ENCODE measurements at places on chromosomes 13 and 19.

GRCh38 chr19:50658441-50659317 lies 9.4 kb downstream of the C19orf81 start:
- peak; percentile 63 for DNase-seq

DNA sequence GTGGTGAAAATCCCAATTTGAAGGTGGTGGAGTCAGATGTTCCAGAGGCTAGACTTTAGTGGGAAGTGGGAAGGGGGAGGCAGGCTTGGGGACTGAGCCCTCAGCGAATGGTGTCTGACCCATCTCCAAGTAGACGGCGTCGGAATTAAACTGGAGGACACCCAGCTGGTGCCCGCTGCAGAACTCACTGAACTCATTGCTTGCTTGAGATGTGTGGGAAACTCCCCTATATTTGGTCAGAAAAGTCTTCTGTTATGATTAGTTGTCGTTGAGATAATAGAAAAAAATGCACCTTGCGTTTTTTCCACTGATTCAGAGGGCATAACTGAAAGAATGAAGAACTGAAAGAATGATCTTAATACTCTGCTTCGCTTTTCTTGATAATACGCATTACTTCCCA lies 871 bp upstream of the ZNF583 start:
- peak; percentile 7 for DNase-seq

GRCh38 chr19:20616071-20616470 lies 45.3 kb downstream of the ZNF626 start:
- DNase-seq = no peak

- no peak for DNase-seq
Observed at GRCh38 chr19:49513746-49514118, 1.3 kb downstream of the FCGRT start.

DNA sequence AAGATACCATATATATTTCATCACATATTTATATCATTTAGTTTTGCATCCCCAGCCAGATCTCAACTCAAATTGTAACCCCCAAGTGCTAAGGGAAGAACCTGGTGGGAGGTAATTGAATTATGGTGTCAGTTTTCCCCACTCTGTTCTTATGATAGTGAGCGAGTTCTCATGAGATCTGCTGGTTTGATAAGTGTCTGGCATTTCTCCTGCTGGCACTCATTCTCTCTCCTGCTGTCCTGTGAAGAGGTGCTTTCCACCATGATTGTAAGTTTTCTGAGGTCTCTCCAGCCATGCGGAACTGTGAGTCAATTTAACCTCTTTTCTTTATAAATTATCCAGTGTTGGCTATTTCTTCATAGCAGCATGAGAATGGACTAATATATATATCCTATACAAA lies 462.5 kb upstream of the SLITRK5 start:
- DNase-seq = no peak

- no peak for DNase-seq
Observed at GRCh38 chr13:93561576-93562225, 335.1 kb downstream of the GPC6 start.

DNA sequence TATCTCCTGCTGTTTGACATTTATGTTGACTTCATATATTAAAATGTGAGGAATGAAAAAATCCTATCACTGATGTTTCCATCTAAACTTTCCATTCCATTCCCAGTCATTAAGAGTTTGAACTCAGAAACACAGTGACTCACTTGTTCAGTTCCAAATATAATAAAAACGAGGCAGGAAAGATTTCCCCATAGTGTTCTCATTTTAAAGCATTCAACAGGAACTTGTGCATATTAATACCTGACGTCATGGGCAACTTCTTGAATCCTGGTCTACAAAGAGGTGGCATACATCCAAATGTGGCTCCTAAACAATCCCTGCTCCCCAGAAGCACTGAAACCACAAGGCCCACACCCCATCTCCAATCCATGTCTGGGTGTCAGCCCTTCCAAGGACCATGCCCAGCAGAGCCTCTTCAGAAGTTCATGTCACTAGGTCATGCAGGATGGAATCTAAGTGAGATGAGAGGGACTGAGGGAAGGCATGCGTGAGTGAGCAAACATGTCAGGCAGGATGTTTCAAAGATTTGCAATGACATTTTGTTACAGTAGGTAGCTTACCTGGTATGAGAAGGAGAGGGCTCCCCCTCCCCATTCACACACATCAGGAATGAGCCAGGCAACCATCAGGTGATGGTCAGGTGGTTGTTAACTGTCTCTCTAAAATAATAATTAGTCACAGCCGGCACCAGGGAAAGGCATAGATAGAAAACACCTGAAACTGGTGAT lies 9.4 kb upstream of the ERVV-2 start:
- no peak for DNase-seq

DNA sequence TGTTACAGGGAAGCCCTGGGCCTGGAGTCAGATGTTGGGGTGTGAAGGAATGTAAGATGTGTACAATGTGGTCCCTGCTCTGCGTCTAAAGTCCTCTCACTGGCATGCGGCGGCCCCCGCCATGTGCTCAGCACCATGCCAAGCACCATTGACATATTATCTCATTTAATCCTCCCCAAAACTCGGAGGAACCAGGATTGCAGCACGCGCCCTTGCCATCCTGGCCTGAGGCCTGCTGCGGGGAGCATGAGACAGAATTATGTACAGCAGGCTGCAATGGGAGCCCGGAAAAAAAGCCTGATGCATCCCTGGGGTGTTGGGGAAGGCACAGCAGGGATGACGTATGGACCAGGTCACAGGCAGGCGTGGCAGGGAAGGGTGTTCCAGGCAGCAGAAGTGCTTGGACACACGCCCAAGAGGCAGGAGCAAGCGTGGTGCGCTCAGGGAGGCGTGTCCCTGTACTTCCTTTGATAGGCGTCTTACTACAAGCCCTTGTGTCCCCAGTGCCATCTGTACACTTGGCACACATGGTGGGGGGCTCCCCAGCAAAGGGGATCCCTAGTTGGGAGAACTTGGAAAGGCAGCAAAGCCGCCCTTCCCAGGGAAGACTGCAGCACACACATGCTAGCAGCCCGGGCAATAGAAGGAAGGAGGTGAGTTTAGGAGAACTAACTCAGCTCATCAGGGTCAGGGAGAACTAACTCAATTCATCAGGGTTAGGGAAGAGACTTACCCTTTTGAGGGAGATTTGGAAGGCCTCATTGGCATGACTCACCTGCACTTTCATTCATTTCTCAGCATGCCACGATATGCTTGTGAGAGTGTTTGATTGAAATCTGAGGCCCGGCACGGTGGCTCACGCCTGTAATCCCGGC lies 3.4 kb downstream of the EVI5L start:
- DNase-seq = no peak

- no peak for DNase-seq
Observed at GRCh38 chr13:28557725-28558520, 63.0 kb upstream of the FLT1 start.

GRCh38 chr19:36160821-36161596 lies 8.8 kb upstream of the COX7A1 start:
- DNase-seq = no peak

DNA sequence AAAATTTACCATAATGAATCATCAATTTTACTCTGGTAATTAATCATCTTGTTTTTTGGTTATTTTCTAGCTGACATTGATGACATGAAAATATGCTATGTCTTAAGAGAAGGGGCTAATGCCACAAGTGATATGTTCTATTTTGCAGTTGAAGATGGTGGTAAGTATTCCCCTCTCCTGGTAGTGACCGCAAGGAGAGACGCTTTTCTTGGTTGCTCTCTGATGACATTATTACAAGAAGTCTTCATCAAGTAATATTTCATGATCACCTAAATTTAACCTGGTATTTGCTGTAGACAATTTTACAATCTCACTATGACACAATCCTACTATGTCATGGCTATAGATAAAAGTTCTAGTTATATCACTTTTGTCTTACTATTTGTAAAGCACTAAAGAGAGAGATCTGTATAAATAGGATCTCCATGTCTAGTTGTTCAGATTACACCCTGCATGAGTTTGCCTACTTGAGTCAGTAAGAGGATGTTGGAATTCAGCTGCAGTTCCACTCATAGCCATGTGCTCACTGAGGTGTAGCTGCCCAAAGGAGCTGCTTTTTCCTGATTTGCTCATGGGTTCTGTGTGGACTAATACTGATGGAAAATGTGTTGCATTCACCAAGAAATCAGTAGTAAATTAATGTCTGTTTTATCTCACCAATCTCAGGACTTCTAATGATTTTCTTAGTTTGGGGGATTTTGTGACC lies 10.9 kb downstream of the FREM2 start:
- DNase-seq = no peak

DNA sequence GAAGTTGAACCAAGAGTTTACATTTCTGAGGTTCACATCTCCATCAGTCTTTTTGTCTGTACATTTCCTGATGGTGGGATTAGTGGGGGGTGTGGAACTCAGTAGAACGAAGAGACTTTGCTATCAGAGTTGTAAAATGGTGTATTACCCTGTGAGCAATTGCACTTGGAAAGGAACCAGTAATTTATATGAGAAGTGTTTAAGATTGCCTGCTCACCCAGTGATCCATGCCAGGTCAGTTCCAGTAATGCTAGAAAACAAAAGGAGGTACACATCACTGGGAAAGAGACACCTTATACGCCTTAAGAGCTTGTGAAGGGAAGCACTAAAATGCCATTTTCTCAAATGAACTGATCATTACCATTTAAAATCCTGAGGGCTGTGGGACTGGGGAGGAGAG lies 7.5 kb upstream of the DACH1 start:
- no peak for DNase-seq

DNA sequence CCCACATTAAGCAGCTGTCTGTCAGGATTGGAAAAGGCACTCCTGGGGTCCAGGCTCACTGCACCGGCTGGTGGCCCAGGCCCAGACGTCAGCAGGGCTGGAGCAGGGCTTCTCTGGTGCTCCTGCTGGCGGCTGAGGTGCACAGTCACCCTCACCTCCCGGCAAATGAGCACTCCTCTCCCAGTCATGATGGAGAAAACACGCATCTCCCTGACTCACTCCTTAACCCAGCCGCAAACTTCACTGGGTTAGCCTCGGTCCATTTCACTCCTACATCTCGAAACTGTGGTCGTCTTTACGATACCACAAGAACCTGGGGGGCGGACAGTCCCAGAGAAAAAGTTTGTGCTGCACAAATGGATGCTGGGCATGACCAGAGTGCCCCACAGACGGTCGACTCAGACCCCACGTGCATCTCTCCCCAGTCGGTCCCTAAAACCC lies 3.3 kb upstream of the RASA3 start:
- DNase-seq = no peak

- no peak for DNase-seq
Observed at GRCh38 chr13:81211713-81212112, 870.8 kb upstream of the SPRY2 start.

- DNase-seq = no peak
Observed at GRCh38 chr19:41711376-41712261, 3.2 kb downstream of the CEACAM5 start.

DNA sequence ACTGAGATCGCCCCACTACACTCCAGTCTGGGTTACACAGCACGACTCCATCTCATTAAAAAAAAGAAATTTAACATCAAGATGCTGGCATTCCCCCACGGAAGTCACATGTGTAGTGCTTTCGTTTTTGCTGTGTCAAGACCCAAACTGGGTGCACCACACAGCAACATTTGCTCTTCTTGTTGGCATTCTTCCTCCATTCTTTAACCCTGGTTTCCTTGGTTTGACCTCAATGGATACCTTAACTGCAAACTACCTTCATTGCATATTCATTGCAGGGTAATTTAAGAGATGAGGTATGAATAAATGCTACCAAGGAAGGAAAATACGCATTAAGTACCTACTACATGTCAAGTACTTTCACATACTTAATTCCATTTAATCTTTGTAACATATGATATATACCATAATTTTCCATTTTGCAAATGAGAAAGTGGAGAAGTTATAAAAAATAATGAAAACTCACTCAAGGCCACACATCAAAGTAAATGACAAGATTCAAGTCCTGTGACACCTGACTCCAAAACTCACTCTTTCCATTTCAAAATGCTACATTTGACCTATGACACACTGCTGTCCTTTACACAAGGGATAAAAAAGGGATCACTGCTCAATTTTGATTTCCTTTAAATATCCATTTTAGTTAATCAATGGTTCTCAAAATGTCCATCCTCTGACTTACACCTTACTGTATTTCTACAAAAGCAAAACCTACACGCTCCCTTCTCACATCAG lies 59.2 kb downstream of the STK24 start:
- no peak for DNase-seq

GRCh38 chr13:98181111-98181815 lies 4.2 kb upstream of the RNF113B start:
- no peak for DNase-seq

DNA sequence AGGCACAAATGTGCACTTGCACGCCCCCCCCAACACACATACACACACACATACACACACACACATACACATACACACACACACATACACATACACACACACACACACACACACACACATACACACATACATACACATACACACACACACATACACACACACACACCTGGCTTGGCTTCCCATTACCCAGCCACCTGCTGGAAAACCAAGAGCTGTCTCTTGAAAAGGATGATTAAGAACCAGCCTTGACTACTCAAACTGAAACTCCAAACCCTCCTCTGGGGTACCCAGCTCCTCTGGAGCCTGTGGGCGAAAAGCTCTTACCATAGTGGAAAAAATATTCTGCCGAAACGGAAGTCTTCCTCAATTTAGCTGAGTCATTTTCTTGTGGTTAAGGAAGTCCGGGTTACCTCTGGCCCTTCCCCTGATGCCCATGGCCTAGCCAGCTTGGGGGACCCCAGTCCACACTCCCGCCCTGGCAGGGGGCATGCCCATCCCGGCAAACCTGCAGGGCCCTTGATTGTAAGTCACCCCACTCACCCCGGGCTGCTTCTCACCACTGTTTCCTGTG lies 21.9 kb downstream of the CEBPA start:
- DNase-seq = no peak

GRCh38 chr19:33734913-33735312 lies 61.8 kb upstream of the KCTD15 start:
- DNase-seq = no peak

DNA sequence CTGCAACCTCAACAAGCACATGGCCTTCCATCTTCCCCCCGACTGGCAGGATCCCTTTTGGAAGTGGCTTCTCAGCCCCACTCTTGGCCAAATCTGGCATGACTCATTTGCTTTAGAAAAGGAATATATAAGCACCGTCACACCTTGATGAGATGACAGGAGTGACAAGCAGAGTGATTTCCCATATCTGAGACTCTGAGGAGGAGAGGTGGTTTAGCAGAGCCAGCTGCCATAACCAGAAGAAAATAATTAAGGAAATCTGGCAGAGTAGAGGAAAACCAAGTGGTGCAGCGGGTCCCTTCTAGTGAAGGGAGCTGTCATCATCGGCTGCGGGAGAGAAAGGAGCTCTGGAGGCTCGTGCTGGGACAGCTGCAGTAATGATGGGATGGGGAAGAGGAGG lies 27.5 kb upstream of the KCTD15 start:
- no peak for DNase-seq

DNA sequence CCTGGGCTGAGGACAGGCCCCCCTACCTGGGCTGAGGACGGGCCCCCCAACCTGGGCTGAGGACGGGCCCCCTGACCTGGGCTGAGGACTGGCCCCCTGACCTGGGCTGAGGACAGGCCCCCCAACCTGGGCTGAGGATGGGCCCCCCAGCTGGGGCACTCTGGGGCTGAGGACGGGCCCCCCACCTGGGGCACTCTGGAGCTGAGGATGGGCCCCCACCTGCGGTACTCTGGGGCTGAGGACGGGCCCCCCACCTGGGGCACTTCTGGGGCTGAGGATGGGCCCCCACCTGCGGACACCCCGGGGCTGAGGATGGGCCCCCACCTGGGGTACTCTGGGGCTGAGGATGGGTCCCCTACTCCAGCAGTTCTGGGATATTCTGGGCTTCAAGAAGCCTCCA lies 65.5 kb downstream of the RASA3 start:
- DNase-seq = no peak
